NCI-H1105 (cell line): ENCODE measurements at places on chromosomes 3 and 15.

GRCh38 chr3:171200750-171201088 is 174.2 kb upstream of the SLC2A2 start:
- DNase-seq = no peak

GRCh38 chr3:53082736-53083135 is 36.9 kb upstream of the SFMBT1 start:
- DNase-seq = no peak

GRCh38 chr3:126908752-126909275 is 74.1 kb upstream of the PLXNA1 start:
- no peak for DNase-seq

DNA sequence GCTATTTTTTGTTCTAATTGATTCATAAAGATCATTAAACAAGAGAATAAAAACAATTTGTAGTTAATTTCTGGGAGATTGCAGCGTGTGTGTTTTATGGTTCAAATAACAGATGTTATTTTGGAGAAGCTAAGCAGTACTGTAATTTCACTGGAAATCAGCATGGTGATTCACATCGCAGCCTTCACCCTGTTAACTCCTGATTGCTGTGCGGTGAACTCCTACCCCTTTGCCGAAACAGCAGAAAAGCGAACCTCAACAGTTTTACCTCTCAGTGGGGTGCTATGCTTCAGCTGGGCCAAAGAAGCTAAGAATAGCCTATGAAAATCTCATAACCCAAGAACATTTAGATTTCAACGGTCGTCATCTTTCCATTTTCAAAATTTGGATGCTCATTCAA is 441.5 kb upstream of the RARB start:
- no peak for DNase-seq

GRCh38 chr3:182183716-182184430 is 472.1 kb downstream of the SOX2 start:
- DNase-seq = no peak

- no peak for DNase-seq
These were observed 15.2 kb upstream of the PIK3R4 start for GRCh38 chr3:130761730-130762311.

- no peak for DNase-seq
These were observed 132.7 kb upstream of the SLC2A2 start for GRCh38 chr3:171159024-171159821.

GRCh38 chr15:29097971-29098370 is 171.7 kb downstream of the NSMCE3 start:
- DNase-seq = no peak

DNA sequence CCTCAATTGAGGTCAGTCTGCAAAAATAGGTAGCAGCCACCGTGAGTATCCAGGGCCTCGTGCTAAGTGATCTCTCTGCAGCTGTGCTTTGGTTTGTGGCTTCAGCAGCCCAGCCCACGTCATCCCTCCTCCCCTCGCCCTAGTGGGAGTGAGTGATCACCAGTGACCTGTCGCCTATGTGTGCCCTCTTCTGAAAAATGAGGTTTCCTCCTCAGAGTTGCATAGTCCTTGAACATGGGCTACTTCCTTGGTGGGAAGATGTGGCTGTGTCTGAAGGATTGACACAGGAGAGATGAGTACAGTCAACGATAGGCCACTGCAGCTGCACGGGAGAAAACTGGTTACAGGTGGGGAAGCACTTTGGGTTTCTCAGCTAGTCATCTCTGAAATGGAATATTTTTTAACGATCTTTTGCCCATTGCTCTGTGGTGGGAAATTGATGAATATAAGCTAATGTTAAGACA is 144.8 kb upstream of the BHLHE40 start:
- DNase-seq = no peak

DNA sequence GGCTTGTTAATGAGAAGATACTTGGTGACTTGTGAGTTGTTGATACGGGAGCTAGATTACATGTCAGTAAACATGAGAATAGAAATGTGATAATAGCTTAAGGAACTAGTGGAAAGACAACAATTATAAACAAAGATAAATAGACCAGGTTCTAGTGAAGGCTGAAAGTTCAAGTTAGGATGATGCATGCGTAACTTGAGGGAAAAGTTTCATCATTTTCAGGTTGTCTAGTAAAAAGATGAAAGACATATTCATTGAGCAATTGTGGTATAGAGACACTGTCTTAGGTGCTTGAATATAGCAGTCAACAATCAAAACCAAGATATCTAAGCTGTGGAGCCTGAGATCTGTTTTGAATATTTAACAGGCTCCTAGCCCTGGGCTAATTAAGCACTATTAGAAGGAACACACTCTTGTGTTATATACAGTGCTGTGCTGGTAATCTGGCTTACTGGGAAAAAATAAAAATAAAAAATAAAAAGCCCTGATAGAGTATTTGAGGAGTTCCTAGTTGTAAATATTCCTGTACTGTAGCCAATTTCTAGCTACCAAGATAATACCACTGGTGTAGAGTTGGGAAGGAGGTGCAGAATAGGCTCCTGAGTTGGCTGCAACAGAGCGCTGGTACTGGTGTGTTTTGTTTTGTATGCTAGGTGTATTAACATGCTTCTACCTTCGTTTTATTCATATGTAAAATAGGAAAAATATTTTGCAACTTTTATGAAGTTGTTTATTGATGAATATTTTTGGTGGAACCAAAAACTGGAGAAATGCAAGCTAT is 68.5 kb downstream of the NLGN1 start:
- DNase-seq = no peak

DNA sequence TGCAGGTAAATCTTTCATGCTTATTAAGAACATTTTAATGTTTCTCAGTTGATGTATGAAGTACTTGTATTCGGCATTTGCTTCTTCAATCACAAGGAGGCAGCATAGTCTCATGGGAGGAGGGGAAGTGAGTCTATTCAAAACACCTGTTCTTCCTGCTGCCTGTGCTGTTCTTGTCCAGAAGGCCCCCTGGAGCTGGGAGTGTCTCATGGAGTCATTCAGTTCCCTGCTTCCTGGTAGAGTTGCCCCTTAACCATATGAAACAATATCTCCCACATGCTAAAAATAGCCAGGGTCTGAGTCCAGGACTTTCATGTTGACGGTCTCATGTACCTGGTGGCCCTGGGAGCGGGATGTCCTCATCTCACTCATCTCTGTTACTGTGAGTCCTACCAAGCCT is 15.5 kb upstream of the PPP1R2 start:
- peak; percentile 53 for DNase-seq

DNA sequence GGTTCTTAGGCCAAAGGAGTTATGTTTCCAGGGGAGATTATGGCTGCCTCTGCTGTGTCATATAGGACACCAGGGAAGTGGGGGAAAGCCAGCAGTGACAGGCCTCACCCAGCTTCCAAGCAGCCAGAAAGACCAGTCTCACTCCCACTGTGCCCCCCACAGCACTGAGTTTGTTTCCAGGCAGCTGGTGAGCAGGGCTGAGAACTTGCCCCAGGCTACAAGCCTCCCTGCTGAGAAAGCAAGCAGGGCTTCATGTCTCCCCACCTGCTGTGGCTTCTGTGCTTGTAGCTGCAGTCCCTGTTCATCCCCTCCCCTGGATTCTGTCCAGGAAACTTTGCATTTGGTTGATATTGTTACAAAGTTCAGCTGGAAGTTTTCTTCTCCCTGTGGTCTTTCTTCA is 376.3 kb downstream of the PDCD6IP start:
- no peak for DNase-seq

DNA sequence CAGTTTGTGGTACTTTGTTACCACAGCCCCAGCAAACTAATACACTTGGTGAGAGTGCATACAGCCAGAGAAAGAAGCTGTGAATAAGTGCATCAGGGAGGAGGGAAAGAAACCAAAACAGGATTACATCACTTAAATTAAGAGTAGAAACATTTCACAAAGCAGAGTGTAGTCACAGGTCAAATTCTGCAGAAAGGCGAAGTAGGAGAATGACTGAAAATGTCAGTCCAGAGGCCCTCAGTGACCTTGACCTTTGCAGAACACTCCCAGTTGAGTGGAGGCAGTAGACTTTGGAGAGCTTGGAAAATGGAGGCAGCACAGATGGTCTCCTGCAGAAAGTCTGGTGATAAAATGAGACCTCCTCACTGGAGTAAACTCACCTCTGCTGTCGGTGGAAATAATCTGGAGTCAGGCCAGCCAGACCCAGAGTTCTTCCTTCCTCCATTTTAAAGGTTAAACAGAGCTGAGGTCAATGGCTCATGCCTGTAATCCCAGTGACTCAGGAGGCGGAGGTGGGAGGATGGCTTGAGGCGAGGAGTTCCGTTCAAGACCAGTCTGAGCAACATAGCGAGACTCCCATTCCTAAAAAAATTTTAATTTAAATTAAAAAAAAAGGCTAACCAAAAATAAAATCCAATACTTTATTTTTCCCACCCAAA is 5.0 kb downstream of the CD86 start:
- DNase-seq = no peak

GRCh38 chr3:40765884-40766283 is 241.1 kb downstream of the ZNF621 start:
- no peak for DNase-seq

GRCh38 chr15:57227166-57227565 is 149.1 kb upstream of the CGNL1 start:
- no peak for DNase-seq

- DNase-seq = no peak
These were observed 109.2 kb upstream of the STT3B start for GRCh38 chr3:31423482-31423881.

DNA sequence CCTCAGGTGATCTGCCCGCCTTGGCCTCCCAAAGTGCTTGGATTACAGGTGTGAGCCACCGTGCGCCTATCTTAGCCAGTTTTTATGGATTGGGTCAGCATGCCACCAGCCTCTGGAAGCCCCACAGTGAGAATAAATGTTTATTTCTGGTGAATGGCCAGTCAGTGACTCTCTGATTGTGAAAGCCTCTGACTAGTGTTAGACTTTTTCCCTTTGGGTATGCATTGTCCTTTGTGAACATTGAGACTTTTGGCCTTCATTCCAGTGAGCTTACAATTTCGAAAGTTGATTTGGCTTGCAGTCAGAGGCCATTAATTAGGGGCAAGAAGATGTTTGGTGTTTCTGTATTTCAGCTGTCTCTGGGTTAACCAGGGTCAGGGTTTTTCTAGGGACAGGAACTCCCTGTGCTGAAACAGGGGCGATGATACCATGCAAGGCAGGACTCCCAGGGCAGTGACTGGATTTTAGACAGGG is 274.5 kb upstream of the C2CD4B start:
- DNase-seq = no peak

DNA sequence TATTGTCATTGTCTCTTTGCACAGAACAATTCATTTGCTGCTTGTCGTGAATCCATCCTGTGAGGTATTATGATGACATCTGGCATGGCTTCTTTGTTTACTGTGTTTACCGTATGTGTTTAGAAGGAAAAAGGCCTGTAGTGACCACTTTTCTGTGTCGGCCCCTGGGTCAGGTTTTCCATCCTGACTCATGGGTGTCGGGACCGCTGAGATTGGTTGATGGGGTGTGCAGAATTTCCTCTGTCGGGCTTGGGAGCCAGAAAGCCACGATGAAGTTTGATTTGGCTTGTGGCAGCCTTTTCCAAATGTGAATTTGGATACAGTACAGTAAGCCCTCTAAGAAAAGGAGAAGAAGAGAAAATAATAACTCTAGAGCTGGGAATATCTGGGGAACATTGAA is 113.5 kb downstream of the FNDC3B start:
- no peak for DNase-seq

- DNase-seq = no peak
These were observed 12.8 kb downstream of the PPCDC start for GRCh38 chr15:75036212-75036616.

DNA sequence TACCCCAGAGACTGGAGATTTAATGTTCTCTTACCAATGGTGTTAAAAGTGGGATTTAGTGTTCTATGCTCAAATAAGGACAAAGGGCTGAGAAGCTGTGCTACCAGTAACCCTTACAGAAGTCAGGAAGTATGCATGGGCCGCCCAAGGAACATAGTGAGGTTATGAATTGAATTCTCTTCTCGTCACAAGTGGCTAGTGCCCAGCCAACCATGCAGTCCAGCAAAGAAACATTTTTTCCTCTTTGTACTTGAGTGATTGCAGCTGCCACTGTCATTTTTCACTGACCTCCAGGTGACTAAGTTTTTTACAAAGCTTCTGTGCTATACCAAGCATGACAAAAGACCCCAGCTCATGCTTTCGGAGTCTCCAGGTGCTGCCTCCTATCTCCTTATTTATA is 110.6 kb upstream of the DCBLD2 start:
- no peak for DNase-seq

DNA sequence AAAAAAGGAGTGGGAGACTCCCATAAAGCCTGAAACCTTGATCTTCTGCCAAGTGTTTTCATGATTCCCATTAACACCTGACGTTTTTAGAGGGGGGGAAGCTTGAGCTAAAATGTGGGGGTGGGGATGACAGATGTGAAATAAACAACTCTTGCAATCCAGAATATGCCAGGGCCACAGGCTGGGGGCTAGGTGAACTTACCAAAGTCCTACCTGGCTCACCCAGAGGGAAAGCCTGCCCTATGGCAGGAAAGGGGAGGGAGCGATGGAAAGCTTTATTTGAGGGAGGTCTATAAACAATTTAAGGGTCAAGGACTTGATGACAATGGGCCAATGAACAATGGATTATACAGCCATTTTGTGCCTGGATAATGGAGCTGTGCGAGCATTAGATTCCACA is 108.3 kb downstream of the LRIG1 start:
- DNase-seq = peak; percentile 32

DNA sequence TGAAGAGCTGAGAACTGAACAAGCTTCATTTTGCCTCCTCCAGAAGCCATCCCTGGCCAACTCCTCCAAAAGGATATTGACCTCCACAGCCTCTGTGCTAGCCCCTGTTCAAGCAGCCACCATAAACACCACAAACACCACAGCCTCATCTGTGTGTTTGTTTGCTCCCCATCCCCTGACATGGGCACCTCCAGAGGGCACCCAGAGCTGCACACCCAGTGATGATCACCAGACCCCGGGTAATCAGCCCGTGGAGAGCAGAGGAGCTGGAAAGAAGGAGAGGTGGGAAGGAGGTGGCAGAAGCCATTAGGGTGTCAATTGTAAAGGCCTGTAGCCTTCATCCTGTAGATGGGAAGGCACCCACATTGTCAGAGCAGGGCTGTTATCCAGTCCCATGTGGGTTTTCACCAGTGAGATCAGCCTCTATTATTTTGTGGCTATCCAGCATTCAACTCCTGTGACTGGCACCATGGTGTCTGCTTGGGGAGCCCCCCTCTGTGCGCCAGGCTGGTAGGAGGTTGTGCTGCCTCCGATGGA is 6.8 kb upstream of the WNT7A start:
- DNase-seq = no peak

- no peak for DNase-seq
These were observed 23.1 kb downstream of the STIMATE start for GRCh38 chr3:52874160-52874701.

- no peak for DNase-seq
These were observed 231.2 kb downstream of the BBX start for GRCh38 chr3:107753976-107754375.

DNA sequence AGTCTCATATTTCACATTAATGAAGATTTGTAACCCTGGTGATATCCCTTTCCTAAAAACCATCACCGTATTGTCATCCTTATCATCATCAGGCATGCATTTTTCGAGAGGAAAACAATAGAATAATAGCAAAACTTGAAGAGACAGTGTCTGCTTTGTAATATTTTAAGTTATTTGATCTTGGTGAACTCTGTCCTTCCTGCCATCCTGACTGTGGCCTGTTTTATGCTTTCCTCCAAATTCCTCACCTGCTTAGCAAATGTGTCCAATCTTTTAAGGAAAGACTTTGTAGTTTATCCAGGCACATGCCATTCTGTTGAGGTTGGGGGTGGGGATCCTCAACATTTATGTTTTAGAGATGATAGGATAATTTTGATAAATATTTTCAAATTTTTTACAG is 306.1 kb upstream of the COL8A1 start:
- no peak for DNase-seq
